ENCODE measurements at places on chromosomes 5 and 9. TPM values are rescaled to one million over a fixed set of nuclear protein-coding genes. Genes with fewer than 3 reads are reported as not detected.

The PAX5 gene
- 65.3 TPM for polyA plus RNA-seq

The BSPRY gene
- 1.3 TPM for polyA plus RNA-seq

The KIAA0825 gene
- polyA plus RNA-seq: 0.84 TPM

The INSL6 gene
- polyA plus RNA-seq: 0.38 TPM

The STOML2 gene
- 89.9 TPM for polyA plus RNA-seq

The SOX30 gene
- polyA plus RNA-seq: 0.81 TPM

The SH3PXD2B gene
- polyA plus RNA-seq: not detected

The HTR1A gene
- polyA plus RNA-seq: not detected

The GFI1B gene
- polyA plus RNA-seq: 0.74 TPM

The AHRR gene
- polyA plus RNA-seq: 0.05 TPM

The HMHB1 gene
- polyA plus RNA-seq: not detected

The TSSK1B gene
- polyA plus RNA-seq: not detected

The TEK gene
- not detected for polyA plus RNA-seq

The CREBRF gene
- polyA plus RNA-seq: 53.6 TPM

The PCDHB16 gene
- not detected for polyA plus RNA-seq

The HAVCR2 gene
- polyA plus RNA-seq: 1.8 TPM

The ADGRV1 gene
- polyA plus RNA-seq: not detected

The HMMR gene
- polyA plus RNA-seq: not detected

The IFNE gene
- not detected for polyA plus RNA-seq

The SUSD3 gene
- polyA plus RNA-seq: 96.3 TPM

The OGN gene
- 0.33 TPM for polyA plus RNA-seq

The PCDHAC1 gene
- not detected for polyA plus RNA-seq

The TNFSF15 gene
- polyA plus RNA-seq: 0.03 TPM

The THBS4 gene
- polyA plus RNA-seq: 0.36 TPM

The SPATA31D4 gene
- polyA plus RNA-seq: not detected

The GMCL2 gene
- not detected for polyA plus RNA-seq

The FLT4 gene
- 0.56 TPM for polyA plus RNA-seq

The TMEM215 gene
- polyA plus RNA-seq: not detected

The FST gene
- not detected for polyA plus RNA-seq

The DRD1 gene
- not detected for polyA plus RNA-seq

The GLIPR2 gene
- 36.2 TPM for polyA plus RNA-seq

The EGR1 gene
- 32.3 TPM for polyA plus RNA-seq

The FAM221B gene
- not detected for polyA plus RNA-seq

The ORM2 gene
- polyA plus RNA-seq: not detected

The PAPPA gene
- polyA plus RNA-seq: 0.04 TPM

The PLAC8L1 gene
- polyA plus RNA-seq: not detected

The MYMK gene
- polyA plus RNA-seq: not detected

The SLC25A2 gene
- polyA plus RNA-seq: not detected

The LHX3 gene
- polyA plus RNA-seq: not detected

The CNTNAP3 gene
- polyA plus RNA-seq: not detected

The SYK gene
- polyA plus RNA-seq: 314 TPM

The GRIA1 gene
- not detected for polyA plus RNA-seq

The FCN1 gene
- polyA plus RNA-seq: 9.5 TPM

The SGTB gene
- 2.9 TPM for polyA plus RNA-seq

The CNTFR gene
- polyA plus RNA-seq: not detected

The SOHLH1 gene
- not detected for polyA plus RNA-seq
